ENCODE measurements at places on chromosomes 16 and 17.

DNA sequence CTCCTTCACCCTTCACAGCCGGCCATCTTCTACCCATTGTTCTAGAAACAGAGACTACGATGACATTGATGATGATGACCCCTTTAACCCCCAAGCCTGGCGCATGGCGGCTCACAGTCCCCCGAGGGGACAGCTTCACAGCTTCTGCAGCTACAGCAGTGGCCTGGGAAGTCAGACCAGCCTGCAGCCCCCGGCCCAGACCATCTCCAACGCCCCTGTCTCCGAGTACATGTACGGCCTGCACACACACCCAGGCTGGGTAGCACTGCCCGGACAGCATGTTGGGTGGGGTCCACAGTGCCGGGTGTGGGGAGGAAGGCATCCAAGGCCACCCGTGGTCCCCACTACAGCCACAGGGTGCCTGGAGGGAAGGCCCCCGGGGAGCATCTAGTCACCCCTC is 21.0 kb upstream of the DNAI2 start:
- no peak for DNase-seq

GRCh38 chr17:68507576-68507975 is 4.7 kb upstream of the PRKAR1A start:
- no peak for DNase-seq

- no peak for DNase-seq
Measured at GRCh38 chr17:1173432-1174262, 6.1 kb downstream of the ABR start.

DNA sequence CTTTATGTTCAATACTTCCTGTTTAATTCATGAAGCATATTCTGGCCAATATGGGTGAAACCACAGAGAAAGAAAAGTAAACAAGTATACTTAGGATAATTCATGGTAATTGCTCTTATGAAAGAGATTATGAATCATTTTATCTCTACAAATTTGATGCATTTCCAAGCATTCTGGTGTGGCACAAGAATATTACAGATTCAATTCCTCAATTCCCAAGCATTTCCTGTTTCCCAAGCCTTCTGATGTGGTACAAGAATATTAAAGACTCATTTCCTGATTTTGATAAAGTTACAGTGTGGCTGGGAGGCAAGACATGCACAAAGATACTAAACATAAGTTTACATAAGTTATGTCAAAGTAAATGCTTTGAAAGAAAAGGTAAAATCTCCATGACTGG is 126.1 kb upstream of the NUDT7 start:
- peak; percentile 79 for DNase-seq

GRCh38 chr17:81651692-81652091 is 4.7 kb downstream of the PDE6G start:
- DNase-seq = peak; percentile 92

DNA sequence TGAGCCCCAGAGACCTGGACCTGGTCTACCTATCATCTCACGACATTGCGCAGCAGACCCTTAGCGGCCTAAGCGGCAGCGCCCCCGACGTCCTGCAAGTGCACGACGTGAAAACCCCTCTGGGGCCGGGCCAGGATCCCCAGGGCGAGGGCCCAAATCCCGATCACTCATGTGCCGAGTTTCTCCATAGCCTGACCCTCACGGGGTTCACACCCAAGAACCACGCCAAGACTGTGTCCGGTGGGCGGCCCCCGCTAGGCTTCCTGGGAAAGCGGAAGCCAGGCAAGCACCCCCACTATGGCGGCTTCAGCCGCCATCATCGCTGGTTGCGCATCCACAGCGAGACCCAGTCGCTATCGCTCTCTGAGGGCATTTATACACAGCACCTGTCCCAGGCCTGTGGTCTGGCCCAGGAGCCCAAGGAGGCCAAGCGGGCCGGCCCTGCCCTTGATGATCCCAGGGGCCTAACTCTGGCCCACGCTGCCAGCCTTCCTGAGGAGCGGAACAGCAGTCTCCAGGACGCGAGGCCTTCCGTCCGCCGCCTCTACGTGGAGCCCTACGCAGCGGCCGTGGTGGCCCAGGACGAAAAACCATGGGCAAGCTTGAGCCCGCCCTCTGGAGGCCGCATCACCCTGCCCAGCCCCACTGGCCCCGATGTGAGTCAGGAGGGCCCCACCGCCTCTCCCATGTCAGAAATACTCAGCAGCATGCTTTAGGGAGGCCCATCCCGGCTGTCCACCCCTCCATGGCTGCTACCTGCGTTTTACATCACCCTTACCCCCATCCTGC is 82.8 kb upstream of the NOG start:
- DNase-seq = no peak

- DNase-seq = no peak
Measured at GRCh38 chr17:37413875-37414519, 7.3 kb downstream of the TADA2A start.

GRCh38 chr16:64532691-64533090 is 589.2 kb downstream of the CDH11 start:
- no peak for DNase-seq

DNA sequence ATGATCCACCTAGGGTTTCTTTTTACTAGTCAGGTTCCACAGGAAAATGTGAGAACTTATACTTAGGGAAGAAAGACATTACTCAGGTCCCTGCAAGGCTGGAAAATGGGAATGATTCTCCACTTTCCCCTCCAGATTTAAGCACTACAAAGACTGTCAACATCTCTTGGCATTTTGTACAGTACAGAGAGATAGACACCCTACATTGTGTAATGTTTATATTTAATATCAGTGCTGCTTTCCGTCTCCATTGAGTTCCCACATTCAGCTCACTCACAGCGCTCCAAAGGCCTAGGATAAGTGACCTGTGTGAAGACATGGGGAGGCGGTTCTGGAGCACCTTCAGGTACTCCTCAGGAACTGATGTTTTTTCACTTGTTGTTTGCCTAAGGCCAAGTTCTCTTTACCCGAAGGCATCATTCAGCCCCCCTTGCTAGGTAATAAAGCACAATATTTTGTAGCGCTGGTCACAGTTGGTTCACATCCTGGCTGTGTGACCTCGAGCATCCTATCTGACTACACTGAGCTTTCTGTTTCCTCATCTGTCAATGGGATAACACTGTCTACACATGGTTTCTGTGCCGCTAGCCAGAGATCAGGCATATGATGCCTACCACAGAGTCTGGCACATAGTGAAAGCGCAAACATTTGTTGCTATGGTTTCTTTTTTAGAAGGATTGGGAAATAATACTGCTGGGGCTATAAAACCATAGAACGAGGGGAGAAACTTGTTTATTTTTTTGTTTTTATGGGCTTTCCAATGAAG is 226.6 kb downstream of the ZFHX3 start:
- no peak for DNase-seq

DNA sequence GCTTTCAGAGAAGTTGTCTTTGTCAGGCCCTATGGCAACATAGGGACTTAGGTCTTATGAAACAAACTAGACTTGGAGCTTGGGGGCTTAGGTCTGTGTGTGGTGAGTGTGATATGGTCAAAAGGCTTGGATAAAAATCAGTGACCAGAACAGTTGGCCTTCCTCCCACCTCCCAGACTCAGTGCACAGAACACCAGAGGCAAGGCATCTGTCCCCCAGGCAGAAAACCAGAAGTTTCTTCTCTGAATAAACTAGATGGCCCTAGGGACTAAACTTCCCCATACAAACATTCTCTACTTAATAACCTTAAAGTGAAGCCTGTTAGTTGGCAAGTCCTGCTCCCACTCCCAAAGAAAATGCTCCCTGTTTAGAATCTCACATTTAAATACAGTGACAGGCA is 39.2 kb upstream of the PMFBP1 start:
- no peak for DNase-seq

GRCh38 chr17:13437966-13438779 is 163.6 kb downstream of the HS3ST3A1 start:
- DNase-seq = no peak

- no peak for DNase-seq
Measured at GRCh38 chr16:73183611-73184092, 135.7 kb upstream of the ZFHX3 start.

GRCh38 chr16:86424985-86425384 is 85.3 kb upstream of the FOXF1 start:
- DNase-seq = no peak

GRCh38 chr16:53711390-53711789 is 7.4 kb downstream of the FTO start:
- peak; percentile 23 for DNase-seq

- no peak for DNase-seq
Measured at GRCh38 chr17:74639704-74640151, 16.2 kb upstream of the CD300E start.

DNA sequence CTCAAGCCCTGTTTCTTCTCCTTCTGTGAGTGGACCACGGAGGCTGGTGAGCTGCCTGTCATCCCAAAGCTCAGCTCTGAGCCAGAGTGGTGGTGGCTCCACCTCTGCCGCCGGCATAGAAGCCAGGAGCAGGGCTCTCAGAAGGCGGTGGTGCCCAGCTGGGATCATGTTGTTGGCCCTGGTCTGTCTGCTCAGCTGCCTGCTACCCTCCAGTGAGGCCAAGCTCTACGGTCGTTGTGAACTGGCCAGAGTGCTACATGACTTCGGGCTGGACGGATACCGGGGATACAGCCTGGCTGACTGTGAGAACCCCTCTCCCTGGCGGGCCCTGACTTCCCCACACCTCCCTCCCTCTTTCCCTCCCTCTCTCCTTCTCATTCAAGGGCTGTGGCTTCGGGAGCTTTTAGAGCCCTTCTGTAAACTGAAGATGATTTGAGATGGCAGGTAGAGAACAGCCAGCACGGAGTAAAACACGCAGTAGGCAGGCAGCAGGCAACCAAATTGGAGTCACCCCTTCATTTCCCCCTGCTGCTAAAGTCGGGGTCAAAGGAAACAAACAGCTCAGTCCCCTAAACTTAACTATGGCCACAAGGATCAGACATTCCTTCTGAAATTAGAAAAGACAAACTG is 3.9 kb downstream of the SPACA3 start:
- DNase-seq = no peak

DNA sequence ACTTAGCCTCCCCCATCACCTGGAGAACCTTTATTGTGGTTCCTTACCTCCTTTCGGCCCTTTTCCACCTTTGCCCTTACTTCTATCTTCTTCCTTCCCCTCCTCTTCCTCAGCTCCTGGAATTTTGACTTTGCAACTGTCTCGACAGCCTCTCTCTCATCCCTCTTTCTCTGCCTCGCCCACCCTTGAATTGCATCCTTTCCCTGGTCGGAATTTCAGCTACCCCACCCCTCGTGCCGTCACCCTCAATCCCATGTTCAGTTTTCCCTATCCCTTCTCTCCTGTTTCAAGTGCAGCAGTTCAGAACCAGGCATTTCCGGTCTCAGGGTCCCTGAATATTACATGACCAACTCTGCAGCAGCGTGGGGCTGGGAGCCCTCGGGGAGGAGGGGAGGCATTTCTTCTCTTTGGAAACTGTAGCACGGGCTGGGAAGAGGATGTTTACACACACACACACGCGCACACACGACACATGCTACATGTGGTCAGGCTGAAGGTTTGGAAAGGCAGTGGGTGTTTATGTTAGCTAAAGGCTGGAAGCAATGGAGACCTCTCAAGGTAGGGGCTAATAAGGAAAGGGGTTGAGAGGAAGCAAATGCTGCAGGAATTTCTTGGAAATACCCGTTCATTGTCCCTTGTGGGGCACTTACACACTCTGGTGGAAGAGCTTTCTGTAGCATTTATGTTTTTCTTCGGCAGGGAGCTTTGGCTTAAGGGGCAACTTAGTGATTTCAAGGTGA is 971 bp downstream of the MINK1 start:
- peak; percentile 37 for DNase-seq

DNA sequence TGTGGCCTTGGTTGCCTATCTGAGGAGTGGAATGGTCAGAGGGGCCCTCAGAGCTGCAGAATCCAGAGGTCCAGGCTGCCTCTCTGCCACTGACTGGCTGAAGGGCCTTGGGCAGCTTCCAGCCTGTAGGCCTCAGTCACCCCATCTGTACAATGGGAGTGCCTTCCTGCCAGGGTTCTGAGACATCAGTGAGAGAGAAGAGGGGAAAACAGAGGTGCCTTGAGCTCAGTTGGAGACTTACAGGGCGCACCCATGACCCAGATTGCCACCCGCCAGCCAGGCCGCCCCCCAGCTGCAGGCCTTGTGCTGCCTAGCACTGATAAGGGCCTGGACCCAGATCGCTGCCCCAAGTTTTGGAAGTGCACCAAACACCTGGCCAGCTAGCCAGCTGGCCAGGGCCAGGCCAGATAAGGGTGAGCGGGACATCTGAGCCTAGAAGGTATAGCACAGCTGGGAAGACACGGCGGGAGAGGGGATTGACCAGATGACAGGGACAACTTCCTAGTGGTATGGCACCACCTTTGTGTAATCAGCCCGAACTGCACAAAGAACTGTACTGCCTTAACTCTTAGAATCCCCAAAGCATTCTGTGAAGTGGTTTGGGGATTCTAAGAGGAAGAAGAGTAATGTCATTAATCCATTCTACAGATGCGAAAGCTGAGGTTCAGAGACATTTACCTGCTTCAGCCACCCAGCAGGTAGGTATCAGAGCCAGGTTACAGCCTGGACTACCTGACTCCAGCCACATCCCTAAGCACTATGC is 1.4 kb downstream of the SLC4A1 start:
- DNase-seq = no peak

DNA sequence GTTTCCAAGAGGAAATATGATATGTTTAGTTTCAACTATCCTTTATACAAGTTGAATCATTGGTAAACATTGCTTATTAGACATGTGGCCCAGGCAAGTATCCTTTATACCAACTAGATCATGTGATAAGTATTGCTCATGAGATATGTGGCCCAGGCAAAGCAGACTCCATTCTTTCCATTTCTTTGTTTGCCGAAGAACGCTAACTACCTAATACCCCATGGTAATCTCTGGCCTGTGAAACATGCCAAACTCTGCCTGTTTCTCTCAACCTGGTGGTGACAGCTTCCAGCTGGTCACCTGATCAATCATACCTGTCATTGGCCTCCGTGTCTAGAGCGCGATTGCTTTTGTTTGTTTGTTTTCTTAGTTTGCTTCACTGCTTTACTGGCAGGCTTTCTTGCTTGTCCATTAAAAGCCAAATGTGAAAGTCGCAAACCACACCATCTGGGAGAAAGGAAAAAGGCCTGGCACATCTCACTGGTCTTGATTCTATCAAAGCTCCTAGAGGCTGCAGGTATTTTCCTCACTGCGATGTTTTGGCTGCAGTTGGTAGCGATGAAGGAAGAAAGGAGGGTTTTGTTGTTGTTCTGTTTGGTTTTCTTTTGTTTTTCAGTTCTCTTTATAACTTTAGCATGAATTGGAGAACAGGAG is 686.2 kb downstream of the KCNJ2 start:
- DNase-seq = no peak

DNA sequence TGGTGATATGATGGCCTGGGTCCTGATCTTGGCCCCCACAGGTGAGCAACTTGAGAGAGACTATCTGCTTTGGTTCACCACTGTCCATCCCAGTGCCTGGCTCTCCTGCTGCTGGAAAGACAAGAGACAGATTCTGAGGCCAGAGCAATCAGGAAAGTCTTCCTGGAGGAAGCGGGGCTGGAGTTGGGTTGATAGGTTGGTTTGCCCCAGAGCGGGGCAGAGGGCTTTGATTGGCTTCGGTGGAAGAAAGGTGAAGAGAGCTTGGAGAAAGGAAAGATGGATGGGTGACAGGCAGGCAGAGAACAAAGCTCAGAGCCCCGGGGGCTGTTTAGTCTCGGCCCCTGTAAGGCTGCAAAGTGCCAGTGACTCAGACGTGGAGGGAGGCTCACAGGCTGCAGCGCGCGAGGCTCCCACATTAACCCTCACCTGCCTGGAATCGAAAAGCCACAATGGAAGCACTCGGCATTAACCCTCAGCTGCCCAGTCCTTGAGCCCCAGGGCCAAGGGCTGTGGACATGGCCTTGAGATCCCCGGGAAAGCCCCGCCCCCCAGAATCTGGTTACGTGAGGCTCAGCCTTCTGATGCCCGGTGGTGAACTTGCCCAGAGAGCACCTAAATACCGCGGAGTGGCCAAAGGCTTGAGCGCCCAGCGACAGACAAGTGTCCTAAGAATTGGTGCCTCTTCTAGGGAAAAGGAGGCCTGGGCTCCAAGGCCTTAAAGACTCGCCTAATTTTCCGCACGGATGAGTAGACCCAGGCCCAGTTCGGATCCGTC is 996 bp upstream of the CPNE2 start:
- peak; percentile 81 for DNase-seq
